Skin of body (tissue), 3 donors: ENCODE measurements at places on chromosomes 4 and X. TPM values are rescaled to one million over a fixed set of nuclear protein-coding genes. Genes with fewer than 3 reads are reported as not detected.

Gene SSX2B
- not detected for total RNA-seq

Gene RHOXF1
- not detected for total RNA-seq

Gene HPSE
- total RNA-seq = 3.9 TPM

Gene PRRG1
- 8.2 TPM for total RNA-seq

Gene GAGE12H
- total RNA-seq = not detected

Gene CYBB
- total RNA-seq = 38.0 TPM

Gene CYLC1
- not detected for total RNA-seq

Gene HELT
- total RNA-seq = 0.30 TPM

- no peak for DNase-seq
Measured at GRCh38 chr4:7581477-7581876, 146.7 kb upstream of the PSAPL1 start.

DNA sequence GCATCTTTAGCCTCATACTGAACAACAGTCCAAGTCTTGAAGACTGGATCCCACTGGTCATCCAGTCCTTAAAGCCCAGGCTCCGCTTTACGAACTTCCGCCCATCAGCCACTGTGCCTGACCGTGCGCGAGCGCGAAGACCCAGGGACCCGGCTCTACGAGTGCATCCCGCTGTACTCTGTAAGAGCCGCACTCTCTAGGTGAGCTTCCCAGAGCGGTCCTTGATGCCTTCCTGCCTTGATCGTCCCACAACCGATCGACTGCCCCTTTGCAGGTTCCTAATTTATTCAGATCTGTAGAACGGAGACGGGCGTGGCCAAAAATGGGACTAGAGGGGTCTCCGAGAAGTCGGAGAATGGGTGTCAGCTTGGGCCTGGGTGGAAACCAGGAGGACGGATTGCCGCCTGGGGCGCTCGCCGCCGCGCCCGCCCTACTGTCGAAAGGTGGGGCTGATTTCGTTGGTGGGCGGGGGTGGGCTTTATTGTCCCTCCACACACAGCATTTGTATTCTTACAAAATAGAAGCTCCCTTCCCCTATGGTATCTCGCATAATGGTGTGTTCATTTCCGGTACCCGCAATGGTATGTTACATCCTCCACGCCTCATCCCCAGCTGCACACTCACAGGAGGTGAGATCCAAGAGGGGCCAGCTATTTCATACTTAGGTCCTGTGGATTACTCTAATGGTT lies 42.3 kb upstream of the FAM156A start:
- no peak for DNase-seq

DNA sequence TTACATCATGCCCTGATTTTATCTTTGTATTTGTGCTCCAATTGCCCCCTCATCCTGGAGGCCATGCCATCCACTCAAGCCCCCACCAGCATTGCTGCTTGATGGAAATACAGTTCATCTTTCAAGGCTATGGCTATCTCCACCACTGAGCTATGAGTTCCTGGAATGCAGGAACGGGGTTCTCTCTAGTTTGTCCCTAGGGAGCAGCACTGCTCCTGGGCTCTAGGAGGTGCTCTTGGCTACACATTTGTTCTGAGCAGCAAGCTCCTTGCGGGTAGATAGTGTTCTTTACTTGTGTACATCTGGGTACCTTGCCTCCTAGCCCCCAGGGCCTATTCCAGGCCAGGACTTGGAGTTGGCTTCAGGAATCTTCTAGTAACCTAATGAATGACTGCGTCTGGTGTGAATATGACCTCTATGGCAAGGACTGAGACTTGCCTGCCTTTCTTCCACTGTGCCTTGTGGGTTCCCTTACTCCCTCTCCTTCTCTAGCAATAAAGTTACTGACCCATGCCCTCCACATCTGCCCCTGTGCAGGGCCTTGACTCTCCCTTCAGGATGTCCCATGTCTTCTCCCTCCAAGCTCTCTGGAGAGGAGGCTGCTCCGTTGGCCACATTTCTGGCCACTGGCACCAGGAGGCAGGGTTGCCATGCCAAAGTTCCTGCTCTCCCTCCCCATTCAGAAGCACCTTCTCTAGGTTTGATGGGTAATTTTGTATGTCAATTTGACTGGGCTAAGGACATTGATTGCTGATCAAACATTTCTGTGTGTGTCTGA lies 7.6 kb downstream of the CITED1 start:
- DNase-seq = no peak

- DNase-seq = peak; percentile 2
Measured at GRCh38 chrX:53312946-53313727, 31.8 kb upstream of the IQSEC2 start.

DNA sequence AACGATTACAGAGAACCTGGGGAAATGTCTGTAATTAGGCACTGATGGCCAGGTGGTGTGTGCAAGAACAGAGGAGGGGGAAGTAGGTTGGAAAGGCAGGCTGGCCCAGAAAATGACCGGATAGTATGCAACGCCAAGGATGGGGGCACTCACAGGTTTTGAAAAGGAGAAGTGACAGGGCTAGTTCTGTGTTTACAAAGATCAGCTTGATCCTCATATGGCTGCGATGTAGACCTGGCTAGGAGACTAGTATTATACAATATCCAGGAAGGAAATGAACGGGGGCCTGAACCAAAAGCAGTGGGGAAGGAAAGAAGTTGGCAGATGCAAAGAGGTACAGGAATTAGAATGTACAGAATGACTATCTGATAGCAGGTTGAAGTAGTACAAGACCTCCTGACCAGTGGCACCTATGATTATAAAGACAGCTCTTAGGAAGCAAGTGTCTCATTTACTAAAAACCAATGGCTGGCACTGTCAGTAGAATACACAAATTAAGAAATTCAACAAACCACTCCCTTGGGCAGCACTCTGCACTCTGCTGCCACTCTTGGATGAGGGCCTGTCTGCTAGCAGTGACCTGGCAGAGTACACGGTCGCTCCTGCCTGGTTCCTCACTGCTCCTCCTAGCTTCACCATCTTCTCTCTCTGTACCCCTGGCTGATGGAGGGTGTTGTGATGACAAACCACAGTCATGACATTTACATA lies 14.1 kb downstream of the MFAP3L start:
- DNase-seq = no peak

DNA sequence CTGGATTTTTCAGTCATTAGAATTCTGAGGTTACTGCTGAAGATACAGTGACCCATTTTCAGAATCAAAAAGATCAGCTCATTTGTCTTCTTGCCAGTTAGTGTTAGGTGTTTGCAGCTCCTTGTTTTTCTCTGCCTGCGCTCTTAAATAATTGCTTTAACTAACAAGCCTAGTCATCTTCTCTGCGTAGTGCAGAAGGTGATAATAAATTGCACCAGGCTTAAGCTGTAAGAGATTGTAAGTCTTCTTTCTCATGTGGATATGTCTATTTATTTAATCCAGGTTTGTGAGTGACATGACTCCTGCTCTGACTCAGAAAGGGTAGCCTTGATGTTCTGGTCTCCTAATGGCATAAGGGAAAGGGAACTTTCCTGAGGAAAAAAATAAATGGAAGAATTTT lies 167.2 kb downstream of the CEP135 start:
- DNase-seq = no peak

DNA sequence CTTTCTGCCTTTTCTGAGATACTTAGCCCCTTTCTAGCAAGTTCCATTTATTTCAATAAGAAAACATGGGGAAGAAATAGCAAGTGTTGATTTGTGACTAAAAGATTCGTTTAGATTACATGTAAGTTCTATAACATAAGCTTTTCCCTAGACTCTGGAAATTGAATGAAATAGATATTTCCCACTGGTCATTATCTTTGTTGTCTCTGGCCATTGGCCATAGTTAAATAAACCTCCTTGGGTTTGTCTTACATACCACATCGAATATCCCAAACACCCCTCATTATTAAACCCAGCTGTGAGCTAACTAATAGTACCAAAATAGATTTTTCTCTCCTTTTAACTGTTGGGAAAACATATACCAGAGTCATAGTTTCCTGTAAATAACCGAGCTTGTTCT lies 534.8 kb downstream of the IQCM start:
- peak; percentile 54 for DNase-seq

DNA sequence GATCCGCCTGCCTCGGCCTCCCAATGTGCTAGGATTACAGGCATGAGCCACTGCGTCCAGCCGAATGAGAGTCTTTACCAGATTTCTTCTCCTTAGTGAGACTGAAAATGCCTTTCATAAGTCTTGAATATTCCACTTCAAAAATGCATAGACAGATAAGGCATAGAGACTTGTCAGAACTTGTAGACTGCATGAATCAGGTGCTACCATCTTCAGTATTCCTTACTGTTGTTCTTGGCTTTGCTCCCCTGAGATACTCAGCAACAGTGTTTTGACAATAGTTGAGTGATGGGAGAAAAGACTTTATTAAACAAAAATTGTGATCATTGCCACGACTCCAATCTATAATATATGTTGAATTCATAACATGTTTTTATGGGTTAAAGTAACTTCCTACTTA lies 11.0 kb downstream of the TKTL2 start:
- DNase-seq = no peak

GRCh38 chr4:185246453-185246852 lies 37.1 kb downstream of the SNX25 start:
- no peak for DNase-seq

GRCh38 chr4:121307445-121308327 lies 73.1 kb downstream of the QRFPR start:
- no peak for DNase-seq
